ENCODE measurements at places on chromosomes 1 and 21.

DNA sequence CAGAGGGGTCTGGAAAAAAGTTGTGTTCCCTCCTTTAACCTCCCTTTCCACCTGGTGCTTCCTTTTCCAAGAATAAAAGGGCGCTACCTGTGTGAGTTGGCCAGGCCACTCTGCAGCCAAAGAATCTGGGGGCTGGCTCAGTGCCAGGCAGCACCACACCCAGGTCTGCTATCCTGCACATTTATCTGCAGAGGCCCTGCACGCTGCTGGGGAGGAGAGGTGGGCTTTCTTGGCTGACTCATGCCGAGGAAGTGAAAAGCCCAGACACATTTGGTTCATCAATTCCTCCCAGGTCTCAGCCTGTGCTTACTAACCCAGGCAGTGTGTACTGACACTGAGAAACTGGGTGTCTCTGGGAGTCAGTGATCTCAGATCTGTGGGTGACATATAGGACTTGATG, 79.8 kb upstream of the F3 start:
- no peak for DNase-seq

DNA sequence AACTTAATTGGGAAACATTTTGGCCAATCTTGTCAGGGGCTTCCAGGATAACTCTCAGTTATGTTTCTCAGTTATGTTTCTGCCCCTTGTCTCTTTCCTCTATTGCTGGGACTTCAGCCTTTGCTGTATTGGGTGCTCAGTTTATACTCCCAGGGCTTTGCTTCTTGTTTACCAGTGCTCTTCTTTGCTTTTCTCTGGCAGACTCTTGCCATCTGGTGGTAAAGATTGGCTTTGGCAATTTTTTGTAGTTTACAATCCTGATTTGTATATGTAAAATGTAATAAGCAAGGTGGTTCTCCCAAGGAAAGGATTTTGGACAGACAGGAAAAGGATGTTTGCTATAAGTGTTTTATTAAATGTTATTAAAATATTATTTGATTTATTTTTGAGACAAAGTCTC, 37.9 kb downstream of the FABP3 start:
- peak; percentile 9 for DNase-seq

GRCh38 chr1:208256091-208256490, 11.9 kb upstream of the PLXNA2 start:
- DNase-seq = no peak

- DNase-seq = no peak
Measured at GRCh38 chr1:162703708-162704107, 71.4 kb downstream of the DDR2 start.

GRCh38 chr1:42259739-42260064, 75.3 kb downstream of the FOXJ3 start:
- DNase-seq = no peak
